ENCODE measurements at places on chromosomes 1 and 21. TPM values are rescaled to one million over a fixed set of nuclear protein-coding genes. Genes with fewer than 3 reads are reported as not detected.

Gene VSIG8
- not detected for total RNA-seq

Gene IFI16
- total RNA-seq = 174 TPM

Gene SPATA1
- 0.25 TPM for total RNA-seq

Gene KIF26B
- total RNA-seq = 0.15 TPM

Gene CYP4A22
- not detected for total RNA-seq

Gene SLC30A10
- not detected for total RNA-seq

Gene PTCH2
- total RNA-seq = 0.13 TPM

Gene GJA5
- total RNA-seq = 0.59 TPM

Gene TIE1
- total RNA-seq = 478 TPM

Gene ABL2
- total RNA-seq = 47.9 TPM

Gene ZSCAN20
- total RNA-seq = 5.0 TPM

Gene ADORA3
- total RNA-seq = not detected

Gene ROR1
- total RNA-seq = 2.8 TPM

Gene ERICH3
- total RNA-seq = not detected

Gene LRRC39
- total RNA-seq = 0.13 TPM

Gene FUCA1
- total RNA-seq = 8.0 TPM

Gene PCAT6
- not detected for total RNA-seq

Gene EFNA1
- total RNA-seq = 33.2 TPM

Gene HCRTR1
- total RNA-seq = 0.13 TPM

Gene G0S2
- total RNA-seq = 54.6 TPM

Gene EFHD2
- total RNA-seq = 252 TPM

All from mammary microvascular endothelial cell (primary cell).